GM23338 (cell line): ENCODE measurements at places on chromosomes 5 and 9.

GRCh38 chr5:116396476-116397099 lies 178.0 kb downstream of the SEMA6A start:
- DNase-seq: no peak

DNA sequence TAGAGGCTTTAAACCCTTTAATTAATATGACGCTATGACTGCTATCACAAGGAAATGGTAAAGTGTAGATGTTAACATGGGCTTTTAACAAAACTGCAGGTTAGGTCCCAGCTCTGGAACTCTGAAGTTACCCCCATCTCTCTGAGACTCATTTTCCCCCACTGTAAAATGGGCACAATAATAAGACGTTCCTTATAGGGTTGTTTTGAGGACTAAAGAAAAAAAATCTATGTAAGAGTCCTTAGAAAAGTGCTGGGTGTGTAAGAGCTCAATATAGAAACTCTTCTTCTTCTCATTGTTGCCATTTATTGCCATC lies 45.8 kb upstream of the STK32A start:
- no peak for DNase-seq

GRCh38 chr9:137355761-137356365 lies 53.8 kb upstream of the NRARP start:
- no peak for DNase-seq

- no peak for DNase-seq
Observed at GRCh38 chr5:57492632-57493031, 10.0 kb upstream of the ACTBL2 start.

DNA sequence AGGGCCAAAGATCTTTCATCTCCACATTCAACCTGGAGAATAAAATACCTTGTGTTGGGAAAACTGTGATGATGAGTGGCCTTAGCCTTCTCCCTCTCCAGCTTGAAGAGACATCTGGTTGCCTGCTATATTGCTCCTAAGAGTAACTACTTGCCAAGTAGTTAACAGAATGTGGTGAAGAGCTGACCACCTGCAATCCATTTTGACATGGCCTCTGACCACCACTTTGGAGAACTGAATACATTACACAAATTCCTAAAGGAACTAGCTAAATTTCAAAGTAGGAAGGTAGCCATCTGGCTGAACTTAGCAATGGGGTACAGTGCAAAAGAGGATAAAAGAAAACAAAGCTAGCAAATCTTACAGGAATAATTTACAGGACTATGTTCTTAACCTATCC lies 7.2 kb downstream of the TBCA start:
- no peak for DNase-seq

GRCh38 chr5:60578315-60578714 lies 121.7 kb downstream of the DEPDC1B start:
- DNase-seq: no peak

GRCh38 chr5:8461543-8461942 lies 592.6 kb downstream of the MTRR start:
- DNase-seq: no peak

DNA sequence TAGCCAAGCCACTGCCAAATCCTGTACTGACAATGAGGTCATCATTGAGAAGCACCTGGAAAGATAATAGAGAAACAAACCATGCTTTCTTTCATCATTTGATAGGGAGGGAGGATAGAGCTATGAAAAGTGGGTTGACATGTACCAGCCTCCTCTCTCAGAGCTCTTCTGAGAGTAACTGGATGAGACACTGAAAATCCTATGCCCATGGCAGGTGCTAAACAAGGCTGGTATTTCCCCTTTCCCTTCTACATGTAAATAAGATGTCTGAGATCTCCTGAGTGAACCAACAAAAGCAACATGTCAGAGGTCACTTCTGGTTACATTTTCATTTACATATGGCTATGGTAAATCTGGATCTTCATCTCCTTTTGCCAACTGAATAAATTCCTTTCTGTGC lies 45.3 kb upstream of the TRAF1 start:
- no peak for DNase-seq

DNA sequence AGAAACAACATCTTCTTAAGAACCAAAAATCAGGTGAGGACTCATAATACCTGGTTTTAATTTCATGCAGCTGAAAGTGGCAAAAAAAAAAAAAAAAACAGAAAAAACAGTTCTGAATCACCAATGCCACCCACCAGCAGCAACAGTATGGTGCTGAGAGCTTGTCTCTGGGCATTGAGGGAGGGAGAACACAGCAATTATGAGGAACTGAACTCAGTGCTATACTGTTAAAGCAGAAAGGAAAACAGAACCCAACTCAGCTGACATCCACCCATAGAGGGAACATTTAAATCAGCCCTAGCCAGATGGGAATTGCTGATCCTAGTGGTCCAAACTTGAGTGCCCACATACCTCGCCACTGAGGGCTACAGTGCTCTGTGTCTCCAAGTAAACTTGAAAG lies 657.9 kb downstream of the ACTL7B start:
- no peak for DNase-seq

GRCh38 chr5:18745988-18746615 lies 1111.8 kb downstream of the TAF11L14 start:
- no peak for DNase-seq

DNA sequence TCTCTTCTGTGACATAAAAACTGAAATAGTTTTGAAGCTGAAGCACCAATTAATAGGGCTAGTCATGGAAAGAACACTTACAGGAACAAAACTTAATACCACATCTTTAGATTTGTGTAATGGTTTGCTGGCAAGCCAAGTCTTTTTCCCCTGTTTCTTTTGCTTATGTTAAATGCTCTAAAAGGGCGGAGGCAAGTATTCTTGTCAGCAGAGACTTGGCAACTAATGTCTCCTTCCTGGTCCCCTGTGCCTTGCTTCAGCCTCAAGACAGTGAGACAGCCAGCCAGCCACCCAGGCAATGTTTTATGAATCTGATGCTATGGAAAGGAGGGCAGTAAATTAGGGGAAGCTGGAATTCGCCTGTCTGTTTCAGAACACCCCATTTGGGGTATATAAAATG lies 45.7 kb downstream of the PRRC1 start:
- DNase-seq: no peak

GRCh38 chr9:125166762-125167161 lies 22.8 kb downstream of the PPP6C start:
- no peak for DNase-seq

DNA sequence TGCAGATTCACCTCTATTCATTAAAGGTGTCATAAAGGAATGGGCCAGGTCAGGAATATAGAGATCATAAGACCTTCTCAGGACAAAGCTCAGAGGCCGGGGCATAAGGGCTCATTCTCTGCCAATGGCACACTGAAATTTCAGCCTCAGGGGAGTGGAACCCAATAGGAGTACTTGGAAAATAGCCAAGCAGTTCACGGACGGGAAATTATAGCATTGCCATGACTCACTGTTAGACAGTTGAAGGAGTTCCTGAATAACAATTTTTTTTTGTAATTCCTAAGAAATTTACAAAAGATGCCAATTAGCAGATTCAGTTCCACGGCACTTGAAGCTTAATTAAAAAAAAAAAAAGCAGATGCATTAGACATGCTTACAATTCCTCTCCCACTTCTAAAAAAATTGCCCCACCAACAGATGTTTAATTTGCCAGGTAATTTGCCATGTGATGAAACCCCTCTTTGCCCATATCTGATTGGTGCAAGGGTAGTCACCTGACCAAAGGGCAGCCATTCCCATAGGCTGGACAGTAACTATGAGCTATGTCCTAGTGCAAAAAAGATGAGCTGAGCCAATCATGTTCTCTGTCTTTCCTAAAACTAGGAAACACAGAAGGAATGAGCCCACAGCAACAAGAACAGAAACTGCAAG lies 58.6 kb downstream of the PTCD2 start:
- no peak for DNase-seq

GRCh38 chr5:454936-455335 lies 12.0 kb downstream of the EXOC3 start:
- peak; percentile 39 for DNase-seq

DNA sequence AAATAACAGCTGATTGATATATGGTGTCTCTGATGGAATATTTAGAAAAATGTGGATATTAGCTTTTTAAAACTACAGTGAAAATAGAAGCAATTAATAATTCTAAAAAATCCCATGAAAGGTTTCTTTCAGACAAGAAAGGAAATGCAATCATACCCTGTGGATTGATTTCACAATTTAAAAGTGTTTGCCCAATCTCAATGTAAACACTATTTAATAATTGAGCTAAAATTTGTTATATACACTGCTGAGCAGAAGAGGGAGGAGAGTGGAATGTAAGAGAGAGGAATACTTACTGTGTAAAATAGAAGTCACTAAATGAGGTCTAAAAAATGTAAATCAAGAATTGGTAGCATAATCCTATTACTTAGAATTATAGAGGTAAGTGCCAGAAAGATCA lies 76.9 kb downstream of the FEM1C start:
- DNase-seq: no peak

- no peak for DNase-seq
Observed at GRCh38 chr9:92895812-92896436, 18.1 kb upstream of the ZNF484 start.

GRCh38 chr9:72554221-72554641 lies 32.8 kb downstream of the TMC1 start:
- no peak for DNase-seq

DNA sequence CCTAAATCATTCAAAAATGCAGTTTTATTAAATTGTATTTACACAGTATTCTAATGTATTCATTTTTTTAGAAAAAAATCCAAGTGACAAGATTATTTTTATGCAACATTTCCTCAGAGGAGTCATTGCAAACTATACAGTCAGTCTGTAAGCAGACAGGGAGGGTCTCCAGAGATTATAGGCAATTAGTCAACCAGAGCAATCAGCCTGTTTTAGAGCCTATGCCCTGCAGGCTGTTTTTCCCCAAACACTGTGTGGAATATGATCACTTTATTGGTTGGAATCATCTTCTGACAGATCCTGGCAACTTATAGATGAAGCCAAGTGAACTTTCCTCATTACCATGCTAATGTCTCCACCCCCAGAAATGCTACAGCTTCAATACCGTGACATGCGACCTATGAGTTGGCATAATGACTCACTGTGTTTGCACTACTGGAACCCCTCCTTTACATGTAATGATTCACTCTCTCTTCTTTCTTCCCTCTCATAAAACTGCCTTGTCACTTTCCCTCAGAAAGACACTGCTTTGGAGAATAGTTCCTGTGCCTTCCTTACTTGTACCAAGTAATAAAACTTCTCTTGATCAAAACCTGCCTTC lies 577.7 kb upstream of the FTMT start:
- no peak for DNase-seq

DNA sequence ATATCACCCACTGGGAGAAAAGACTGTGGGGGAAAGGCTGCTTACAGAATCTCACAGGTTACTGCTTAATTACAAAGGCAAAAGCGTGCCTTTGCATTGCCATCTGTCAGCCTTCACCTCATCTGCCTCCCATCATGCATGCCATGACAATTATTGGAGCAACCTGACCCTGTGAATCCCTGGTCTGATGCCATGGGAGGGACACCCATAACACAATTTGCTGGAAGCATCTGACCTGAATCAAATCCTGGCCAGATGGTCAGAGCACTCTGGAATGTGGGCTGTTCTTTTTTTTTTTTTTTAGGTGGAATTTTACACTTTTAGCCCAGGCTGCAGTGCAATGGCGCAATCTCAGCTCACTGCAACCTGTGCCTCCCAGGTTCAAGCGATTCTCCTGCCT lies 11.6 kb upstream of the RETREG1 start:
- no peak for DNase-seq

DNA sequence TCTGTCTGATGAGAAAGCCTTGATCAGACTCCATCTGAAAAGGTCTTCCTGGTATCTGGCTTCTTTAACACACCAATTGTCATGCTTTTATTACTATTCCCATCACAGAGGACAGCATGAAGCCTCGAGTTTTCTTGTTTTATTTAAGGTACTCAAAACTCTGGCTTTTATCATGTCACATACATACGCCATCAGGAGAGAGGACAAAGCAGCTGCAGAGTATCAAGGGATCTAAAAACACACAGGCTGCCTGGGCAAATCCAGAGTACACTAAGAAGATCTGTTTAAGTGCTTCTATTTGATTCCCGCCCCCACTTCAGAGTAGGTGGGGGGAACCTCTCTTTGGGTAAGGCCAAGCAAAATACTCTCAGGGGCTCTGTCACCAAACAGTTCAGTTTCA lies 277.2 kb downstream of the SPOCK1 start:
- no peak for DNase-seq

GRCh38 chr9:21607576-21607975 lies 125.5 kb upstream of the IFNE start:
- no peak for DNase-seq

DNA sequence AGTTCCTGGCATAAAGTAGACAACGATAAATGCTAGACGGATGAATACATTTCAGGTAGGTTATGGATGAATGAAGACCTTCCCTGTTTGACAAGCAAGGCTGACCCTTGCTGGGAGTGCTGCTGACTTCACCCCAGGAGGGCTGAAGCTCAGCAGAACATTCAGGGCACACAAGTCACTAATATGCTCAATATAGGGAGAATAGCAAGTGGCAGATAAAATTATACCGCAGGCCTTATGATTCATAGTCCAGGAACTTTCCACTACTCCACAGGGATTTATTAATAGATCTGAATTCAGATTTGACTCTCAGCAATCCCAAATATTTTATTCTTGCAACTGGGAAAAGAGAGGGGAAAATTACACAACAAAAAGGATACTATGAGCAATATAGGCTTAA lies 38.2 kb upstream of the GRAMD2B start:
- no peak for DNase-seq

- DNase-seq: no peak
Observed at GRCh38 chr5:148831590-148832565, 5.5 kb downstream of the ADRB2 start.

DNA sequence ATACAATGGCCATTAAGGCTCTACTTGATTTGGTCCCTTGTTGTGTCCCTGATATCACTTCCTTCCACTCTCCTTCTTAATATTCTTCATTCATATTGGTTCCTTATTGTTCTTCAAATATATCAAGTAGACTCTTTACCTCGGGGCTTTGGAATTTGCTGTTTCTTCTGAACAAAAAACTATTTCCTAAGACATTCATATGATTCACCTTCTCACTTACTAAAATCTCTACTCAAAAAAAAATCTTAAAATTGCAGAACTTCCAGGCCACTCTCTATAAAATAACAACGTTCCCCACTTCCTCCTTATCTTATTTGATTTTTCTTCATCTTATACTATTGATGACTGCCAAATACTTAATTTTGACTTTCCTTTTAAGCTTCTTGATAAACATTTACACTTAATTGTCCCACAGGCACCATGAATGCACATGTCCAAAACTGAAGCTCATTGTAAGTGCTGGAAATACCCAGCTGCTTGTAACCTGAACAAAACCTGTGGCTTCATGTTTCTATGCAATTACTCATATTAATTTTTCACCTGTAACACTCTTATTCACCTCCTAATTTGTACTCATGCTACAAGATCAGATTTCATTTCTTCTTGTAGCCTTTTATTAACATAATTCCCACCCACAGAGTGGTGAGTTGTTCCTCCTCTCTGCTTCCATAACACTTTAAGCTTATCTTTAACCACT lies 58.4 kb upstream of the NUDT12 start:
- no peak for DNase-seq

- DNase-seq: peak; percentile 22
Observed at GRCh38 chr9:131873891-131874440, 134.1 kb upstream of the RAPGEF1 start.

DNA sequence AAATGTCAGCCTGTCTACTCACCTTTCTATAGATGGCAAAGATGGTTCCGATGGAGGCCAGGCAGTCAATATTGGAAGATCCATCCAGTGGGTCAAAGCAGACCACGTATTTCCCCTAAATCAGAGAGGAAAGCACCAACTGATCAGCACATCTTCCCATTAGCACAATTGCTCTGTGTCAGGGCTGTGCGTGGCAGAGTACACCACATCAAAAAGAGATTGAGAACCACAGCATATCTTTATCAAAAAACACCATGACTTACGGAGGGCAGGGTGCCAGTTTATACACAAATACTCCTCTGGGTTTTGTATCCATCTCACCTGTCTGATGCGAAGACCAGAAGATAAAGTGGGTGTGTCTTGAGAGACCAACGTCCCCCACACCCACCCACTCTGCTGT lies 9.1 kb downstream of the FBP2 start:
- DNase-seq: no peak
